ENCODE measurements at places on chromosomes 6 and 20.

DNA sequence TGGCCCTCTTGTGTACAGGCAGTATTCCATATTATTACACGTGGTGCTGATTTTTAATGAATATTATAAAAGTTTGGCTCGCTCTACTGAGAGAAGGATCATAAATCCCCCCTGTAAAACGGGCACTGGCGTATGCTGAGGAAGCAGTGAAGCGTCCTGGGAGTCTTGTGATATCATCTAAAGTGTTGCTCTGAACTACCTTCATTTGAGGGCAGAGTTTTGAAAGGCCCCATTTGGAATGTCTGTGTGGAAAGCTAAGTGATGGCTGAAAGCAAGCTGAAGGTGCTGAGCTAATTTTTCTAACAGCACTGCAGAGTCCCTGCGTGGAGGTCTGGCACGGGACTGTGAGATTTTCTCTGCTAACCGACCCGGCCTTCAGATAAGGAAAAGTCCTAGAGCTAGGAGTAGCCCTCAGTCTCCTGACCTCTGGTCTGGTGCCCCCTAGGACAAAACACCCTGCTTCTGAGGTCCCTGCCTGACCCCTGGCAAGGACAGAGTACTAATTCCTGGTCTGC, 1.3 kb upstream of the BACH2 start:
- DNase-seq, result no peak

- DNase-seq, result no peak
Observed at GRCh38 chr20:40865095-40865494, 163.5 kb upstream of the TOP1 start.

GRCh38 chr6:70298068-70298467, 4.8 kb downstream of the COL9A1 start:
- DNase-seq, result no peak

DNA sequence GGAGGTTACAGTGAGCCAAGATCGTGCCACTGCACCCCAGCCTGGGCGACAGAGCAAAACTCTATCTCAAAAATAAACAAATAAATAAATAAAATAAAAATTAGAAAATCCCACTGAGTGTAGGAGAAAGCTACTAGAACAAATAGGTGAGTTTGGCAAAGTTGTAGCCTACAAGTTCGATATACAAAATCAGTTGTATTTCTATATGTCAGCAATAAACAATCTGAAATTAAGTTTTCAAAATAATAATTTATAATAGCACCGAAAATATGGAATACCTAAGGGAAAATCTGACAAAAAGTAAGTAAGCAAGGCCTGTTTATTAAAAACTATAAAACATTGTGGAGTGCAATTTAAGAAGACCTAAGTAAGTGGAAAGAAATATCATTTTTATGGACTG, 5.1 kb upstream of the DEFB118 start:
- DNase-seq, result no peak

DNA sequence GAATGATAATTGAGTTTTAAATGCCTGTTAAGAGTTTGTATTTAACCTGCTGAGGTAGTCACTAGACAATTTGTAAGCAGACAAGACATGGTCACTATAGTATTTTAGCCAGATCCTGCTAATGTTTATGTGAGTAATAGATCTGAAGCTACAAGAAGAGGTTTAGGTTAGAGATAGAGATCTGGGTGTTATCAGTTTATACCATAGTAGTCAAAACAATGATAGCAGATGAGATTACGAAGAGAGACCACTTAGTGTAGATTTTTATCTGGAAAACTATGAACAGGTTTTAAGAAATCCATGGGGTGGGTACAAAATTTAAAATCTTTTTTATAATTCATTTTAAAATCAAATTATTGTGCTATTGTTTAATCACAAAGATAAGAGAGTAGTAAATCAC, 47.5 kb downstream of the PHIP start:
- DNase-seq, result no peak

- DNase-seq, result no peak
Observed at GRCh38 chr6:73832313-73832712, 136.3 kb downstream of the CD109 start.
